ENCODE measurements at places on chromosomes 3 and 15.

GRCh38 chr3:75192146-75192616 lies 471.9 kb upstream of the FRG2C start:
- DNase-seq: peak; percentile 57

- no peak for DNase-seq
Measured at GRCh38 chr3:190972840-190973270, 110.4 kb upstream of the GMNC start.

DNA sequence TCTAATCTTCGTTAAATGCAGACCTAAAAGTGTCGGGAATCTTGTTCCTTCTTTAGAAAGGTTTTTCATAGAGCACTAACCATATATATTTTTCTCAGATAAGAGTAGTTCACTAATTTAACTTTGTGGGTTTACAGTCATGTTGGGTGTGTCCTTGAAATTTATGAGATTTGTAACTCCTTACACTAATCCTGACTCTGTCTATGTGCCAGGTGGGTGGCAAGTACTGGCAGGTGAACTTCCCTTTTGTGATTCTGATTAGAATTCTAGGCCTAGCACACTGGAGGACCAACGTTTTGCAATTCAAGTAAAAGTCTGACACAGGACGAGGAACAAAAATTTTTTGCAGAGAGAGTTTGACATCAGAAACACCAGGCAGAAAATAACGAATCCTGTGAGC lies 220.1 kb downstream of the P3H2 start:
- DNase-seq: no peak

DNA sequence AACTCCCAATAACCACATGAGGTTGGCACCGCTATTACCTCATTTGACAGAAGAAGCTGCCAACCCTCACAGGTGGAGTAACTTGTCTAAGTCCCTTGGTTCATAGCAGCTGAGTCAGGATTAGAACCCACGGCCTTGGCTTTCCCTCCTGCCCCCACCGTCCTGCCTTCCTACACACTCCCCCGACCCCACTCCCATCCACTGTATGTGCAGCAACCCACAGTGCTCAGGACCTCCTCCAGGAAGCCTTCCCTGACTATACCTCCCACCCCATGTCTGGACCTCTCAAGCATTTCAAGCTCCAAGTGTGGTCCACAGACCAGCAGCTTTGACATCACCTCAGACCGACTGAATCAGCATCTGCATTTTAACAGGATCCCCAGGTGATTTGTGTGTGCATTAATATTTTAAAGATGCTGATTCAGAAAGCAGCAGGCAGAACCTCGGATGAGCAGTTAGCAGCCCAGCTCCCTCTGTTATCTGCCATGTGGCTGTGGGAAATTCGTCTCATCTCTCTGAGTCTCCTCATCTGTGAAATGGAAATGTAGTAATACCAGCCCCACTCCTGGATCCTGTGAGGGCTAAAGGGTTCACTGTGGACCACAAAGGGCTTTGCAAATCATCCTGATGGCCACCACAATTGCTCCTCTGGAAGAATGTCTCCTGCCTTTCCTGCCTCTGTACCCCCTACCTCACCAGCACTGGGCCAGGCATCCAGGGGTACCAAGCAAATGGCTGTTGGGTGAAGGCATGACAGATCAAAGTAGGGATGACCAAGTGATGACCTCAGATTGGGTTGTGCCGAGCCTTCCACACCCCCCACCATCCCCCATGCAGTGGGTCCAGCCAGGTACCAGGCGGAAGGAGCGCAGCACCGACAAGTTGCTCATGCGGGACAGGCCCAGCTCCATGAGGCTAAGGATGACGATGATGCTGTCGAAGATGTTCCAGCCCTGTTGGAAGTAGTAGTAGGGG lies 62.7 kb downstream of the SCN5A start:
- no peak for DNase-seq

DNA sequence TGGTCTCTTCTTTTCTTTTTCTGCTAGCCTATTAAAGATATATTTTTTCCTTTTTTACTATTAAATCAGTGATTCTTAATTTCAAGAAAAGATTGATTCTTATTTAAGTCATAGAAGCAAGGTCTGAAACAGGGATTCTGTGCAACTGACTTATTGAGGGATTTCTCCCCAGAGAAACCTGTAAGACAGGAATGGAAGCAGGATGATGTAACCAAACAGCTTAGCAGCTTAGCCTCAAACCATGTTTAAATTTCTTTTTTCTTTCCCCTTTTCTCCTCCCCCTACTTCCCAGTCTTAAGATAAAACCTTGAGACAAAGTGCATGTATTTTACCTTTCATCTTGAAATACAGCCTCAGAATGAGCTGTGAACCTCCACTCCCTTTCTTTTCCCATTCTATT lies 322.8 kb downstream of the NEK10 start:
- DNase-seq: no peak
